Activated CD4-positive, alpha-beta memory T cell treated with anti-CD3 and anti-CD28 coated beads for 36 hours (primary cell): ENCODE measurements at places on chromosomes 2 and 18. TPM values are rescaled to one million over a fixed set of nuclear protein-coding genes. Genes with fewer than 3 reads are reported as not detected.
A peak's percentile ranks its signal among the peaks of the same experiment; 100 is the strongest.

GRCh38 chr2:2850859-2851258 lies 519.8 kb upstream of the MYT1L start:
- H3K4me1 ChIP-seq: no peaks in the 10 kb centered on the region
- H3K27me3 ChIP-seq: no peaks in the 10 kb centered on the region
- no peak for DNase-seq
- H3K27ac ChIP-seq: no peak overlapping the region

- peaks cover 29% of the 10 kb centered on the region for H3K27me3 ChIP-seq
- no peak overlapping the region for H3K4me3 ChIP-seq
- no peaks in the 10 kb centered on the region for H3K4me1 ChIP-seq
- H3K36me3 ChIP-seq: peaks cover 2% of the 10 kb centered on the region
Observed at GRCh38 chr2:176039375-176039774, 37.3 kb upstream of the LNPK start.

The LYPD1 gene
- not detected for total RNA-seq

The NOSTRIN gene
- total RNA-seq: not detected

GRCh38 chr2:46827274-46828134 lies 88.1 kb downstream of the MCFD2 start:
- no peak for DNase-seq
- H3K36me3 ChIP-seq: peaks cover 2% of the 10 kb centered on the region
- H3K27me3 ChIP-seq: peaks cover 13% of the 10 kb centered on the region
- no peaks in the 10 kb centered on the region for H3K4me1 ChIP-seq

DNA sequence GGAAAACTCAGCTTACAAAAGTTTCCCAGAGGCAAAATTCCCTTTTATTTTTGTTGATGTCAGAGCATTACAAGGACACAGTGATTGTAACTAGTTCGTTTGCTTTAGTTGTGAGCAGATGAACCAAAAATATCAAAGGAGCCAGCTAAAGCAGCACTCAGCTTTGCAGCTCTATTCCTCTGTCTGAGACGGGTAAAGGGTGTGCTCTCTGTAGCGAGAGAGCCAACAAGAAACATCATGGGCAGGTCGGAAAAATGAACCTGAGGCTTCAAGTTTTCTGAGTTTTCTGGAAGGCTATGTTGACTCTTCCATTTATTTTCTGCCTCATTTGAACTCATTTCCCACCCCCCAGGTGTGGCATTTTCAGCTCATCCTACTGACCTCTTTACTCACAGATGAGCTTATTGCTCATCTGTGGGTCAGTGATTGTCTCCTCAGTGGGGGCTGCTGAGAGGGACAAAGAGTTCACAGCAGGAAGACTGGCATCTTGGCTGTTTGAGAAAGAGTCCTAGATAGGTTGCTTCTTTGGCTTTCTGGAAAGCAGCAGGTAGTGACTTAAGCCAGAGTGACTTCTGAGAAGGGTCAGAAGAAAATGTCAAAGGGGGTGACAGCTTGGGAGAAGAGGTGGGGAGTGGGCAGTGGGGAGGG lies 66.6 kb upstream of the EPC2 start:
- H3K36me3 ChIP-seq: no peaks in the 10 kb centered on the region
- H3K4me1 ChIP-seq: no peaks in the 10 kb centered on the region
- H3K27ac ChIP-seq: no peak overlapping the region
- H3K27me3 ChIP-seq: peaks cover 2% of the 10 kb centered on the region

GRCh38 chr2:84257831-84258230 lies 201.2 kb downstream of the SUCLG1 start:
- no peaks in the 10 kb centered on the region for H3K4me1 ChIP-seq
- DNase-seq: no peak
- peaks cover 13% of the 10 kb centered on the region for H3K27me3 ChIP-seq
- H3K4me3 ChIP-seq: no peak overlapping the region
- H3K36me3 ChIP-seq: no peaks in the 10 kb centered on the region
- no peak overlapping the region for H3K27ac ChIP-seq

DNA sequence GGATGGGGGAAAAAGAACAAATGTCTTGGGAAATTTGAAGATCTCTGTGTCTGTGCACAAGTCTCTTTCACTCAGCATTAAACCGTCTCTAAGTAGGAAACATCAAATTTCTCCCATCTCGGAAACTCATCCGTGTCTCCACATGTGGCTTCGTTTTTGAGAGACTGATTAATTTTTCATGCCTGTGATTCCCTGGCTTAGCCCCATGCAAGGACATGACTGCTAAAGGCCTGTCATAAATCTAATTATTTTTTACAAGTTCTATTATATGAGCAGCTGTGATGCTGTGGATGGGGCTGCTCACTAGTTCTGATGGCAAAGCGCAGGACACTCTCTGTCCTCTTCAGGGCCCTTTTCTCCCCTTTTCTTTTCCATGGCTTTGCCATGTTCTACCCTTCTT lies 129.1 kb downstream of the RGPD3 start:
- no peak overlapping the region for H3K27ac ChIP-seq
- DNase-seq: no peak
- no peaks in the 10 kb centered on the region for H3K27me3 ChIP-seq
- no peaks in the 10 kb centered on the region for H3K4me1 ChIP-seq
- no peaks in the 10 kb centered on the region for H3K36me3 ChIP-seq

DNA sequence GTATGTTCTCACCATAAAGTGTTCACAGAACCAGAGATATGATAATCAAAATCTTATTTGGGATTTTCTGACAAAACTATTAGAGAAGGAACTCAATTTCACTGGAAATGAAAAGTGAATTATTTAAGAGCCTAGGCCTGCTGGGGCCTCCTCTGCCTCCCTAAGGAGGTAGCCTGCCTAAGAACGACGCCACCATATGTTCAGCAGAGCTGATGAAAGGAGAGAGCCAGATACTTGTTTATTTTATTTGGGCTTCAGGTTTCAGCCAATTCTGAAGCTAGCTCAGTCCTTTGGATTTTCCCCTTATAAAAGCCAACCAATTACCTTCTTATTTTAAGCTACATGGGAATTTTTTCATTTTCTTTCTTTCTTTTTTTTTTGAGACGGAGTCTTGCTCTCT lies 433.1 kb upstream of the MAP2 start:
- no peak overlapping the region for H3K27ac ChIP-seq
- H3K4me3 ChIP-seq: no peak overlapping the region
- H3K4me1 ChIP-seq: no peaks in the 10 kb centered on the region
- DNase-seq: no peak
- H3K36me3 ChIP-seq: no peaks in the 10 kb centered on the region

DNA sequence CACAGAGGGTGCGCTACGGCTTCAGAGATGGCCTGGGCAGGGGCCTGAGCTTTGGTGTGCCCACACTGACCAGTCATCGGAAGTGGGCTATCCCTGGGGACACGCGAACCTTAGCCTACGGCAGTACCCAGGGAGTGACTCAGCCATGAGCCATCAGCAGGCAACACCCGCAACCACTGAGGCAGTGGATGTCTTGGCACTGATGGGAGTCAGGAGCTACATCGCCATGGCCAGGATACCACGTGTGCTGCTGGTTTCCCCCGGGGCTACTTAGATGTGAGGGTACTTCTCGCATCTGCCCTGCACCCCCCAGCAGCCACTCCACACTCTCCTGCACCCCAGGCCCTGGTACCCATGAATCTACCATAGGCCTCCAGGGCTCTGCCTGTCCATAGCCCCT lies 12.8 kb upstream of the HPCAL1 start:
- H3K4me1 ChIP-seq: no peaks in the 10 kb centered on the region
- no peak for DNase-seq
- H3K36me3 ChIP-seq: no peaks in the 10 kb centered on the region
- no peak overlapping the region for H3K27ac ChIP-seq

DNA sequence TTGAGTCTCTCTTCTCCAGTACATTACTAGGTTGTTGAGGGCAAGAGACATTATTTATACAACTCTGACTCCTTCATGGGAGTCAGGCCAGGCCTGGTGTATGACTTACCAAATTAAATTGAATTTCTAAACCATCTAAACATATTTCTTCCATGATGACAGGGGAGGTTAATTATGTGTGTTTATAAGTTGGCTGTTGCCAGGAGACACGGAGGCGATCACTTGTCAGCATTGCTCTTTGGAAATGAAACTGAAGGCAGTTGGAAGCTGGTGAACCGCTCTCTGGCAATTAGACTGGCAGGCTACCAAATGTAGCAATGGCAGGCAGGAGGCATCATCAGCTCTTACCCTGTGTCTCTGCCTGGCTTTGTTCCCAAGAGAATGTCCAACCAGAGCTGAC lies 241.4 kb downstream of the KCNS3 start:
- DNase-seq: no peak
- H3K4me3 ChIP-seq: no peak overlapping the region
- no peaks in the 10 kb centered on the region for H3K4me1 ChIP-seq
- H3K27ac ChIP-seq: no peak overlapping the region
- no peaks in the 10 kb centered on the region for H3K36me3 ChIP-seq

DNA sequence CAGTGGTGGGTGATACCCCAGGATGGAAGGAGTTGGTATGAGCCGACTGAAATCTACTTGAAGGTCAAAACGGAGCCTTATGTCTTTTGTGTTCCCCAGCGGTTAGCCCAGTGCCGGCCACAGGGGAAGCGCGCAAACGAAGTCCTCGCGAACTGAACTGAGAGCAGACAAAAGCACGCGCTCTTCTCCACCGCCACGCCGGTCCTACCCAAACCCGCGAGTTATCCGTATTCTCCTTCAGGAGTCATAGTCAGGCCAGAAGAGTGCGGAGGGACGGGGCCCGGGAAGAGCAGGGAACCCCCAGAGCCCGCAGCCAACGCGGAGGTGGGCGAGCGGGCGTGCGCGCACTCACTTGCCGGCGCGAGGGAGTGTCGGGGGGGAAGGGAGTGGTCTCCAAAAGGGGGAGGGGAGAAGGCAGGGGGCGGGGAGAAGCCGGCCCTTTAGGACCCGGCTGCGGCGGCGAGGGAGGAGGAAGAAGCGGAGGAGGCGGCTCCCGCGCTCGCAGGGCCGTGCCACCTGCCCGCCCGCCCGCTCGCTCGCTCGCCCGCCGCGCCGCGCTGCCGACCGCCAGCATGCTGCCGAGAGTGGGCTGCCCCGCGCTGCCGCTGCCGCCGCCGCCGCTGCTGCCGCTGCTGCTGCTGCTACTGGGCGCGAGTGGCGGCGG lies at the start of gene IGFBP2:
TSS of gene IGFBP2 (plus strand) at position 469 of the 664 bp plus-strand sequence. CDS start at position 573, 104 bp downstream.
- no peak within 1 kb of the TSS for H3K27ac ChIP-seq
- peaks cover 18% of the 10 kb centered on the region for H3K4me1 ChIP-seq

GRCh38 chr2:173555833-173556232 lies 201.2 kb downstream of the CDCA7 start:
- no peaks in the 10 kb centered on the region for H3K36me3 ChIP-seq
- DNase-seq: no peak
- peaks cover 11% of the 10 kb centered on the region for H3K27me3 ChIP-seq
- peaks cover 5% of the 10 kb centered on the region for H3K4me1 ChIP-seq
- H3K27ac ChIP-seq: no peak overlapping the region
- H3K4me3 ChIP-seq: no peak overlapping the region

- H3K4me3 ChIP-seq: no peak overlapping the region
- no peak overlapping the region for H3K27ac ChIP-seq
- H3K36me3 ChIP-seq: no peaks in the 10 kb centered on the region
- H3K27me3 ChIP-seq: no peaks in the 10 kb centered on the region
- peak; percentile 23 for DNase-seq
Observed at GRCh38 chr2:64482765-64483504, 29.0 kb downstream of the LGALSL start.

GRCh38 chr2:201974171-201975100 lies 59.2 kb upstream of the FZD7 start:
- no peak overlapping the region for H3K27ac ChIP-seq
- H3K36me3 ChIP-seq: no peaks in the 10 kb centered on the region
- no peaks in the 10 kb centered on the region for H3K4me1 ChIP-seq
- H3K27me3 ChIP-seq: no peaks in the 10 kb centered on the region
- no peak overlapping the region for H3K4me3 ChIP-seq
- DNase-seq: no peak

The LRATD1 gene
- not detected for total RNA-seq
